ENCODE measurements at places on chromosomes 3 and 15.

GRCh38 chr3:108462899-108463298, 47.5 kb downstream of the MYH15 start:
- no peaks in the 10 kb centered on the region for H3K4me1 ChIP-seq
- no peak overlapping the region for H3K27ac ChIP-seq
- DNase-seq = no peak
- no peak overlapping the region for H3K4me3 ChIP-seq
- H3K36me3 ChIP-seq = no peaks in the 10 kb centered on the region

GRCh38 chr3:11850003-11850402, 3.3 kb upstream of the TAMM41 start:
- H3K4me1 ChIP-seq = peaks cover 17% of the 10 kb centered on the region
- no peaks in the 10 kb centered on the region for H3K27me3 ChIP-seq
- H3K36me3 ChIP-seq = no peaks in the 10 kb centered on the region
- no peak overlapping the region for H3K4me3 ChIP-seq

- peaks cover 64% of the 10 kb centered on the region for H3K36me3 ChIP-seq
- DNase-seq = no peak
- no peaks in the 10 kb centered on the region for H3K27me3 ChIP-seq
- peaks cover 59% of the 10 kb centered on the region for H3K4me1 ChIP-seq
- H3K27ac ChIP-seq = peak overlapping the region; percentile 66
Measured at GRCh38 chr3:128804017-128804810, 75.2 kb upstream of the ACAD9 start.

- no peak overlapping the region for H3K27ac ChIP-seq
- H3K4me1 ChIP-seq = no peaks in the 10 kb centered on the region
- no peak for DNase-seq
- no peak overlapping the region for H3K4me3 ChIP-seq
- H3K27me3 ChIP-seq = no peaks in the 10 kb centered on the region
Measured at GRCh38 chr3:73212683-73213082, 151.2 kb downstream of the EBLN2 start.

GRCh38 chr3:65259946-65260345, 572.1 kb upstream of the ADAMTS9 start:
- no peak for DNase-seq
- H3K27me3 ChIP-seq = no peaks in the 10 kb centered on the region
- no peak overlapping the region for H3K27ac ChIP-seq
- no peaks in the 10 kb centered on the region for H3K36me3 ChIP-seq
- no peak overlapping the region for H3K4me3 ChIP-seq

DNA sequence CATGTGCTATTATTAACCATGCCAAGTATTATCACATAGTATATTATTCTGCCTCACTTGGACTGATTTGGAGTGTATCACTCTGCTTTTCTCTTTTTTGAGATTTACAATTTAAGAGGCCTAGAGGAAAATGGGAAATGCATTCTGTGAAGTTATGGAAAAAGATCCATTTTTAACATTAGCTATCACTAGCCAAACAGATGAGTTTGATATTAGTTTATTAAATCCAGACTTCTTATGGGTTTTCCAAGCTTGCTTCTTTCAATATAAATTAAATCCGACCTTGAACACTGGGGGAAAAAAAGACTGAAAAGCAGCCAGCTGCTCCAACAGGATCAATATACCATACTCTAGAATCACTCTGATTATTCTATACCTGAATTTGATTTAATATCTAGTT, 30.1 kb upstream of the PLOD2 start:
- H3K27ac ChIP-seq = no peak overlapping the region
- H3K4me3 ChIP-seq = no peak overlapping the region
- H3K27me3 ChIP-seq = no peaks in the 10 kb centered on the region
- H3K36me3 ChIP-seq = peaks cover 7% of the 10 kb centered on the region
- no peak for DNase-seq

GRCh38 chr3:139291276-139292051, 52.4 kb upstream of the MRPS22 start:
- H3K27me3 ChIP-seq = no peaks in the 10 kb centered on the region
- no peak overlapping the region for H3K27ac ChIP-seq
- no peaks in the 10 kb centered on the region for H3K36me3 ChIP-seq

- H3K36me3 ChIP-seq = no peaks in the 10 kb centered on the region
- no peak for DNase-seq
- no peaks in the 10 kb centered on the region for H3K4me1 ChIP-seq
- H3K27me3 ChIP-seq = no peaks in the 10 kb centered on the region
- H3K4me3 ChIP-seq = no peak overlapping the region
Measured at GRCh38 chr3:125431391-125431790, 56.3 kb upstream of the ZNF148 start.

DNA sequence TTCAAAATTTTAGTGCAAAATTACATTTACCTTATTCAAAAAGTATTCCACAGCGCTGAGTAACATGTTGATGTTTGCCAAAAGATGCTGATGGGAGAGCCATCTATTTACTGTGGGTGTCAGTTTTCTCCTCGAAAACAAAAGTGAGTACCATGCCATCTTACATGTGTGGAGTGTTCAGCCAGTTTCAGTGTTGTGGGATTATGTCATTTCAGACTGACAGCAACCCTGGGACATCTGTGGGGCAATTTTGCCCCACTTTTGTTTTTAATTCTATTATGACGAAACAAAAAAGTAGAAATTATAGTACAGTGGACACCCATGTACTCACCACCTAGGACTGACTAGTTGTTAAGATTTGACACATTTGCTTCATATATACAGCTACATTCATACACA, 19.6 kb downstream of the SLCO3A1 start:
- H3K36me3 ChIP-seq = no peaks in the 10 kb centered on the region
- no peak overlapping the region for H3K4me3 ChIP-seq
- DNase-seq = no peak
- H3K4me1 ChIP-seq = peaks cover 38% of the 10 kb centered on the region
- no peaks in the 10 kb centered on the region for H3K27me3 ChIP-seq
- H3K27ac ChIP-seq = peak overlapping the region; percentile 83

GRCh38 chr3:182501856-182502255, 291.4 kb upstream of the ATP11B start:
- no peaks in the 10 kb centered on the region for H3K36me3 ChIP-seq
- no peak for DNase-seq
- no peaks in the 10 kb centered on the region for H3K27me3 ChIP-seq
- H3K27ac ChIP-seq = no peak overlapping the region
- H3K4me3 ChIP-seq = no peak overlapping the region
- H3K4me1 ChIP-seq = no peaks in the 10 kb centered on the region

DNA sequence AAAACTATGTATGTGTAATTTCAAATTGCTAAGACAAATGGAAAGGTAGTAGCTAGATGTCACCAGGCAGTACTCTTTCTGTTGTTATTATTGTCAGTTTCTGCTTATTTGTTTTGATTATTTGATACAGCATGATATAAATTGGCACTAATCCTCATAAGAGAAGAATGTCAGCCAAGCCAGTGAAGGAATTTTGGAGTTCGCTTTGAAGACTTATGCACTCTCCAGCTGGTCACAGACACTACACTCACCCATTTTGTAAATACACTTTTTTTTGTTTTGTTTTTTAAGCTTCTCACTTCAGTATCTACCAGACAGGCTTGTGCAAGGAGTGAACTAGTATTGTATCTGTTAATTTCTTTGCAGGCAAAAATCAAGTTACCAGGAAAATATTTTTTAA, 180.2 kb upstream of the TTC14 start:
- H3K27me3 ChIP-seq = no peaks in the 10 kb centered on the region
- no peaks in the 10 kb centered on the region for H3K4me1 ChIP-seq
- H3K36me3 ChIP-seq = no peaks in the 10 kb centered on the region
- no peak overlapping the region for H3K4me3 ChIP-seq
- no peak overlapping the region for H3K27ac ChIP-seq

- peak overlapping the region; percentile 71 for H3K27ac ChIP-seq
- no peaks in the 10 kb centered on the region for H3K27me3 ChIP-seq
- H3K4me3 ChIP-seq = no peak overlapping the region
- DNase-seq = no peak
Measured at GRCh38 chr3:125129512-125129997, 73.8 kb upstream of the HEG1 start.

DNA sequence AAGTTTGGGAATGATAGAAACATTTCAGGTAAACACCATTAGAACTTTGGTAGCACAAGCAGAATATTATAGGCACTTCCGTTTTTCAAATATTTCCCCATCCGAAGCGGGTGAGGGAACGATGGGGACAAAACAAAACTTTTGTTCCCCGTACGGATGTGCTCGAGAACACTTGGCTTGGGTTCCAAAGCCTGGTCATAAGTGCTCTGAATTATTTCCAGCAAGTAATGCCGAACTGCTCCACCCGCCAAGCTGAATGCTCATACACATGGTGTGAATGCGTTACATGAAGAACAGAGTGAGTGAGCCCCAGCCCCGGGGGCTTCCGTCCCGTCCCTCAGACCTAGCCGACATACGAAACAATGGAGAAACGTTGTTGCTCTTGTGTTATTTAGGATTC, 438.2 kb upstream of the ARRDC4 start:
- no peak for DNase-seq
- no peaks in the 10 kb centered on the region for H3K27me3 ChIP-seq
- H3K36me3 ChIP-seq = no peaks in the 10 kb centered on the region
- H3K4me3 ChIP-seq = no peak overlapping the region
- H3K4me1 ChIP-seq = no peaks in the 10 kb centered on the region

- H3K27ac ChIP-seq = no peak overlapping the region
- no peak for DNase-seq
- H3K4me3 ChIP-seq = no peak overlapping the region
- peaks cover 47% of the 10 kb centered on the region for H3K4me1 ChIP-seq
- no peaks in the 10 kb centered on the region for H3K27me3 ChIP-seq
- no peaks in the 10 kb centered on the region for H3K36me3 ChIP-seq
Measured at GRCh38 chr3:47152578-47152977, 11.3 kb downstream of the SETD2 start.

DNA sequence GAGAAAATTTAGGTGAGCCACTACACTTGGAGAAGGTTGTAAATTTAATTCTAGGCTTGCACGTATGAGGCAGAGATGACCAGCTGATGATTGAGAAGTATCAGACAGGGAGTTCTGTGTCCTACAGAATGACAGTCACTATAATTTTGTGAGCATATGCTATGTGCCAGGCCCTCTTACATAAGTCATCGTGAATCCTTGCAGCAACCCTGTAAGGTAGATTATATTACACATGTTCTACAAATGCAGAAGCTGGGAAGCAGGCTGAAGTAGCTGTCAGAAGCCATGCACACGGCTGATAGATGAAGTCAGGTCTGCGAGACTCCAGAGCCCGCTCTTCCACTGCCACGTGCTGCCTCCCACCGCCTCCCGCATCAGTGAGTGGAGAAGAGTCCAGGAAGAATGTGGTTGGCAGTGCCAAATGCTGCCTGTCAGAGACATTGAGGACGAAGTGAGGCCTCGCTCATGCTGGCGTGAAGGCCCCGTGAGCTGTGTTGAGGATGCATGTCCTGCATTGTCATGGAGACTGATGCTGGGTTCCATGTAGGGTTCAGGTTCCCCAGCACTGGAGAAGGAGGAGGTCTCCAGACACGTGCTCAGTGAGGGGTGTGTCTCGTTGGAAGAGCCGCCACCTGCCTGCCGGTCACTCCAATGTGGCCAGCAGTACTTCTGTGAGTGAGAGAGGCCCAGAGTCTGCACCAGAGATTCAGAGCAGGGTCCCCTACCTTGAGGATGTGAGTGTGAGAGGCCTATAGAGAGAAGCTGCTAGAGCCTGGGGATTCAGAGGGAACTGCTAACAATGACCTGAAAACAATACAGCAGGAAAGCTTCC, 123.3 kb upstream of the PLXNA1 start:
- no peak for DNase-seq
- no peaks in the 10 kb centered on the region for H3K36me3 ChIP-seq
- no peak overlapping the region for H3K27ac ChIP-seq
- H3K27me3 ChIP-seq = no peaks in the 10 kb centered on the region

GRCh38 chr15:100298257-100298656, 43.5 kb downstream of the ADAMTS17 start:
- no peaks in the 10 kb centered on the region for H3K36me3 ChIP-seq
- H3K27me3 ChIP-seq = no peaks in the 10 kb centered on the region
- no peak overlapping the region for H3K4me3 ChIP-seq

- no peaks in the 10 kb centered on the region for H3K4me1 ChIP-seq
- no peaks in the 10 kb centered on the region for H3K27me3 ChIP-seq
- H3K36me3 ChIP-seq = no peaks in the 10 kb centered on the region
- H3K27ac ChIP-seq = no peak overlapping the region
Measured at GRCh38 chr3:1513662-1514061, 420.8 kb downstream of the CNTN6 start.

GRCh38 chr15:90270502-90271150, 5.2 kb downstream of the NGRN start:
- peaks cover 41% of the 10 kb centered on the region for H3K4me1 ChIP-seq
- peaks cover 77% of the 10 kb centered on the region for H3K36me3 ChIP-seq
- no peaks in the 10 kb centered on the region for H3K27me3 ChIP-seq
- H3K27ac ChIP-seq = no peak overlapping the region
- DNase-seq = no peak
- H3K4me3 ChIP-seq = no peak overlapping the region

All from lower lobe of right lung (tissue), 2 donors.